ENCODE measurements at places on chromosomes 11 and 22. TPM values are rescaled to one million over a fixed set of nuclear protein-coding genes. Genes with fewer than 3 reads are reported as not detected.

DNA sequence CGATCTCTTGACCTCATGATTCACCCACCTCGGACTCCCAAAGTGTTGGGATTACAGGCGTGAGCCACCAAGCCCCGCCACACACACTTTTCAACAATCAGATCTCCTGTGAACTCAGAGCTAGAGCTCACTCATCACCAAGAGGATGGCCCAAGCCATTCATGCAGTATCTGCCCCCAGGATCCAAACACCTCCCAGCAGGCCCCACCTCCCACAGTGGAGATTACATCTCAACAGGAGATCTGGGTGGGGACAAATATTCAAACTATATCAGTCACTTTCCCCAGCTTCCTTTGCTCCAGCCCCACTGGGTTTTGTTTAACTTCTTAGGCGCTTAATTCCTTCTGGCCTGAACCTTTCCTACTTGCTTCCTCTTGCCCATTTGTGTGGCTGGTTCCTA, 26.3 kb upstream of the SORL1 start:
- peaks cover 11% of the 10 kb centered on the region for H3K4me1 ChIP-seq
- H3K27me3 ChIP-seq = peaks cover 16% of the 10 kb centered on the region
- H3K4me3 ChIP-seq = no peak overlapping the region
- no peaks in the 10 kb centered on the region for H3K36me3 ChIP-seq

DNA sequence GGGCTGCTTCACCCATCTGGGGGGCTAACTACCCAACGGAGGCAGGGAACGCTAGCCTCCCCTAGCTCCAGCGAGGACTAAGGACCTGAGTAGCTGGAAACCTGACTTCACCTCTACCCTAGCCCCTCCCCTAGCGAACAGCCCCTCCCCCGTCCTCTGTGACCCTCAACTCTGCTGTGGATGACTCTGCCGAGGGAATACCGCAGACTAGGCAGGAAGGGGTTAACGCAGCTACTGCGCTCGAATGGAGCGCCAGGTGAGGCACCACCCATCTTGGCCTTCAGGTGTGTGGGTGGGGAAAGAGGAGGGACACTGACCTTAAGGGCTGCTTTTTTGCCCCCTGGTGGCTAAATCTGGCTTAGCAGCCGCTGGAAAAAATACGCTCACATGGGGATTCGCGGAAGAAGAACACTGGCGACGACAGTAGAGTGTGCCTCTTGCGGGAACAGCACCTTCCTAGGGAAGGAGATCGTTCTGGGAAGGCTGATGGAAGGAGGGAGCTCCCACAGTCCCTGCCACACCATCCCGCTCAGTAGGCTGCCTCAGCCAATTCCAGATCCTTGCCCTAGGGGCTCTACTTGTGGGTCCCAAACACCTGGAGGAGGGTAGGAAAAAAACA, 4.5 kb upstream of the BCL9L start:
- peaks cover 50% of the 10 kb centered on the region for H3K4me1 ChIP-seq
- DNase-seq = peak; percentile 90
- no peaks in the 10 kb centered on the region for H3K27me3 ChIP-seq
- peak overlapping the region; percentile 77 for H3K4me3 ChIP-seq
- H3K27ac ChIP-seq = peak overlapping the region; percentile 96
- no peaks in the 10 kb centered on the region for H3K36me3 ChIP-seq

DNA sequence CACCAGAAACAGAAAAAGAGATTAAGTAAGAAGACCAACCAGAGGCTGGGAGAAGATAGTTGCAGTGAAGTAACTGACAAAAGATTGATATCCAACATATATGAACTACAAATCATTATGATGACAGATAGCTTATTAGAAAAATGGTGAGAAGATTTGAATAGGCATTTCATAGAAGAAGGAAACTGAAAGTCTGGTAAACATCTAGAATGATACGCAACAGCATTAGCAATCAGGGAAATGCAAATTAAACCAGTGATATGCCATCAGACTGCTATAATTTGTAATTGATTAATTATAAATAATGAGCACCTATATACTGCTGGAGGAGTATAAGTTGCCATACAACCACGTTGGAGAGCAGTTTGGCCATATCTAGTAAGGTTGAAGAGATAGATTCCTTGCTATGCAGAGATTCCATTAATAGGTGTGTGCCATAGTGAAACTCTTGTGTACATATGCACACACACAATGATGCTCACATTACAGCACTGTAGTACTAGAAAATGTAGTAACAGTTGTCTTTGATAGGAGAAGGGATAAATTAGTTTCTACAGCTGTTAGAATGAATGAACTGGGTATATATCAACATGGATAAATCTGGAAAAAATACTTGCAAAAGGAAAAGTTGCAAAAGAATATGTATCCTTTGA, 20.5 kb downstream of the RNF169 start:
- DNase-seq = no peak
- no peaks in the 10 kb centered on the region for H3K27me3 ChIP-seq
- no peaks in the 10 kb centered on the region for H3K36me3 ChIP-seq
- no peaks in the 10 kb centered on the region for H3K4me1 ChIP-seq
- no peak overlapping the region for H3K27ac ChIP-seq

DNA sequence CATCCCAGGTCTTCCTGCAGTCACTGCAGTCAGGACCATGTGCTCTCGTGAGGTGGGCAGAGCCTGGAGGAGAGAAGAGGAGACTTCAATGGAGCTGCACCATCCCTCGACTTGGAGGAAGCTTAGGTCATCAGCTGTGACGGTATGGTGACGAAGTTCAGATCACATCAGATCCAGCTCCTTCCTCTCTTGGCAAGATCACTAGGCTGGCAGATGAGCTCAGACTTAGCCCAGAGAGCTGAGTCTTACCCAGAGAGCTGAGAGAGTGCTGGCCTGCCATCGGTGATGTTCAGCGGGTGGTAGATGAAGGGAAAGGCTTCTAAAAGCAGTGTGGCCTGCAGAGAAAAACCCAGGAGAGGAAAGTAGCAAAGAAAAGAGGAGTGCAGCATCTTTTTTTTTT, 1.8 kb upstream of the SLC15A3 start:
- H3K27ac ChIP-seq = no peak overlapping the region
- H3K4me1 ChIP-seq = peaks cover 29% of the 10 kb centered on the region
- peak; percentile 42 for DNase-seq

GRCh38 chr11:111365722-111366559, 13.1 kb downstream of the POU2AF1 start:
- no peaks in the 10 kb centered on the region for H3K27me3 ChIP-seq
- H3K4me3 ChIP-seq = no peak overlapping the region
- no peak overlapping the region for H3K27ac ChIP-seq
- H3K36me3 ChIP-seq = no peaks in the 10 kb centered on the region
- peaks cover 4% of the 10 kb centered on the region for H3K4me1 ChIP-seq

Gene C11orf52
- total RNA-seq = 9.6 TPM

DNA sequence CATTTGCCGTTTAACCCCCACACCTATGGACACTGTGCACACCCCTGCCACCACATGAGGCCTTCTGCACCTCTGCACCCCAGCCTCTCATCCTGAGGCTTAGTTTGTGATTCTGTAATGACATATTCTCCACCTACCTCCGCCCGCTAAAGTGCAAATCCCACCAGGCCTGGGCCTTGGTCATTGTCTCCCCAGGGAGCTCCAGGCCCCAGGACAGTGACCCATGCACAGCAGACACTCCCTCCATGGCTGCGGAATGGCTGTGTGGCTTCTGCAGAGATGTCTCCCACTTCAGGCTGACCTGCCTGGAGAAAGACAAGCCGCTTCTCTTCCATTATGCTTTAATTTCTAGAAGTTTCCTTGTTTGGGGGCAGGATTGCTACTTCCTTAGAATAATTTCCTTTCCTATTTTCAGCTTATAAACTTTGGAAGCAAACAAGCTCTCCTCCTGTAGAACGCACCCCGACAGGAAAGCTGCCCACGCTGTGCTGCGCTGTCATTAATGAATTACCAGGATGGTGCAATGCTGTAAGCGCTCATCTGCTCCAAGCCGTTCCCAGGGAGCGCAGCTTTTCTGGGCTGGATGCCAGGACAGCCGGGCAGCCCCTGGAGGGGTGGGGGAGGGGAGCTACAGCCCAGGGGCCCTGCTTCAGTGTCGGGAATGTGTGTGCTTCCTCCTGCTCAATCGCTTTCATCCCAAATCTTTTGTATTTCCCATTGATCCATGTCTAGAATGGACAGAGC, 618.0 kb downstream of the BRD1 start:
- no peaks in the 10 kb centered on the region for H3K36me3 ChIP-seq
- no peak overlapping the region for H3K4me3 ChIP-seq
- DNase-seq = peak; percentile 35
- no peak overlapping the region for H3K27ac ChIP-seq
- peaks cover 17% of the 10 kb centered on the region for H3K27me3 ChIP-seq

Gene RFPL3
- not detected for total RNA-seq

Gene HEPHL1
- total RNA-seq = 2.6 TPM

Gene VSIG2
- total RNA-seq = 1.7 TPM

DNA sequence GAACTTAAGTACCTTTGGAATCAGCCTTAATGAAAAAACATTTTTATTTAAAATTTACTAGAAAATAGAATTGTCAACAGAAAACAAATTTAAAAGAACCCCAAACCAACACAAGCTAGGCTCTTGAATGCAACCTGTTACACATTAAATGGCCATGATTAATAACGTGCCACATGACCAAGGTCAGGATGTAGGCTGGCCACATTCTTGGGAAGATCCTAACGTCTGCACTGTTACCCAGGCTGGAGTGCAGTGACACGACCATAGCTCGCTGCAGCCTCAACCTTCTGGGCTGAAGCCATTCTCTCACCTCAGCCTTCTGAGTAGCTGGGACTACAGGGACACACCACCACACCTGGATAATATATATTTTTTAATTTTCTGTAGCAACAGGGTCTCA, 126.4 kb upstream of the APOA1 start:
- DNase-seq = no peak
- H3K27ac ChIP-seq = no peak overlapping the region
- H3K4me1 ChIP-seq = peaks cover 12% of the 10 kb centered on the region
- no peak overlapping the region for H3K4me3 ChIP-seq
- H3K36me3 ChIP-seq = no peaks in the 10 kb centered on the region

Gene BIRC3
- 4.0 TPM for total RNA-seq

GRCh38 chr11:47390422-47390760, 12.0 kb upstream of the SPI1 start:
- peak overlapping the region; percentile 8 for H3K27ac ChIP-seq
- peaks cover 35% of the 10 kb centered on the region for H3K4me1 ChIP-seq
- H3K36me3 ChIP-seq = no peaks in the 10 kb centered on the region
- no peak for DNase-seq

- H3K27me3 ChIP-seq = no peaks in the 10 kb centered on the region
- H3K4me3 ChIP-seq = peak overlapping the region; percentile 80
- H3K36me3 ChIP-seq = peaks cover 18% of the 10 kb centered on the region
- no peak for DNase-seq
- H3K4me1 ChIP-seq = peaks cover 27% of the 10 kb centered on the region
Measured at GRCh38 chr11:112226831-112227401, 688 bp downstream of the PTS start.

GRCh38 chr11:131875611-131876010, 505.2 kb downstream of the NTM start:
- H3K4me3 ChIP-seq = no peak overlapping the region
- H3K4me1 ChIP-seq = no peaks in the 10 kb centered on the region
- H3K36me3 ChIP-seq = no peaks in the 10 kb centered on the region
- no peak for DNase-seq
- no peak overlapping the region for H3K27ac ChIP-seq

GRCh38 chr11:69918938-69919650, 99.9 kb upstream of the FGF3 start:
- no peaks in the 10 kb centered on the region for H3K36me3 ChIP-seq
- peak; percentile 61 for DNase-seq
- H3K27ac ChIP-seq = no peak overlapping the region
- peaks cover 29% of the 10 kb centered on the region for H3K4me1 ChIP-seq
- H3K27me3 ChIP-seq = peaks cover 38% of the 10 kb centered on the region

DNA sequence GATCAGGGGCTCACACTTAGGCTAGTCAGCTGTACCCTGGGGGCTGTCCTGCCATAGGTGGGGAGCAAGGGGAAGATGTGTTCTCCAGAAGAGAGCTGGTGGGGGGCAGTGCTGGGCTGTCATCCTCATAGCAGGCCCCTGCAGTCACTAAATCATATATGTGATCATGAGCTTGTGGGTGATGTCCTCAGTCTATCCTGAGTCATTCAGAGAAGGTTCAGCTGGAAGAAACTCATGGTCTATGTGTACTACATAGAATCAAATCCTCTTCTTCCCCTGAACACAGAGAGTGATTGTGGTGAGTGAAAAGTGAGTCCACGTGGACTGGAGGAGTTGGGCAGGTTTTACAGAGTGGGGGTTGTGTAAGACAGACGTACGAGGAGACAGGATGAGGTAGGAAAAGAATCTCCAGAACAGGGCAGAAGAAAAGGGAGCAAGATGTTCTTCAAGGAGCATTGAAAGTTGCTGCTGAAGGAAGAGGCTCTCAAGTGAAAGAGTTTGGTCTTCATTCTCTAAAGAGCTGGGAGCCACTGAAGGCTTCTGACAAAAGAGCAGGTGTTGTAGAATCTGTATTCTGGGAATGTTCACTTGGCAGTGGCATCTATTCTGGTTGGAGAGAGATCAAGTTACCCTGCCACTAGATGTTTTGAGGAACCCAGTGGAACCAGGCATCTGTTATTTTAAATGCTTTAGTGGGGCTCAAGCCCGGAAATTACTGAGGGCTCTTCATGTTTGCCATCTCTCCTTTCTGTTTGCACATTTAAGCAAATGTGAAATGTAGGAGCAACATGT, 68.9 kb downstream of the C22orf31 start:
- H3K27me3 ChIP-seq = no peaks in the 10 kb centered on the region
- H3K27ac ChIP-seq = no peak overlapping the region
- H3K4me3 ChIP-seq = no peak overlapping the region

DNA sequence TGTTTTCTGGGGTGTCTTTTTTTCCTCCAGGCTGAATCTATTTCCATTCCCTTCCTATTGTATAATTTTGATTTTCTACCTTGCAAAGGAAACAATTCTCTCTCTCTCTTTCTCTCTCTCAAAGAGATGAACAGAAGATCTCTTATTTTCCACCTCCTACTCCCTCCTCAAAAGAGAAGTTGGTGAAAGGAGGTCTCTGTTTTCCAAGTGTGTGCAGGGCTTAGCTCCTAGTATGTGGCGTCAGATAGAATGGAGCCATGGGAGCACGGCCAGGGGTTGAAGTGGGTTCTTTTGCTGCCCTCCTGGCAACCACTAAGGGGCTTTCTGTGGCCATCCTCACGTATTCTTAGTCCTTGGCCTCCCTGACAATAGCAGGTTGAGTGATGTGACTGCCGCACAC, 480 bp downstream of the TRIM34 start:
- H3K36me3 ChIP-seq = no peaks in the 10 kb centered on the region
- peak overlapping the region; percentile 75 for H3K27ac ChIP-seq
- H3K4me3 ChIP-seq = peak overlapping the region; percentile 61
- DNase-seq = no peak
- no peaks in the 10 kb centered on the region for H3K27me3 ChIP-seq

DNA sequence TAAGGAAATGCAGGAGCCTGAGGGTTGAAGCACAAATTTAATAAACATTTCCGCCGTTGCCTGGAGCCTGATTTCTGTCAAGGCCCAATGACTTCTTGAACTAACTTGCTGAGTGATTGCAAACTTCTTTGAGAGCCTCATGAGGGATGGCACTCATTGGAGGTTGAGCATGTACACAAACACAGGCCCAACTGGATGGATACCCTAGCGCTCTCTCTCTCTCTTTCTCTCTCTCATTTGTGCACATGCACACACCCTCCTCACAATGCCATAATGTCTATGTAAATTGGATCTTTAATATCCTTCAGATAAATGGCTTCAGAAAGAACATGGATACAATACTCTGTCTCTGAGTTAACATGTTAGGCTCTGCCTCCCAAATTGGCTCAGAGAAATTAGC, 597.7 kb upstream of the CADM1 start:
- DNase-seq = no peak
- H3K4me3 ChIP-seq = no peak overlapping the region
- H3K27ac ChIP-seq = no peak overlapping the region
- no peaks in the 10 kb centered on the region for H3K36me3 ChIP-seq
- no peaks in the 10 kb centered on the region for H3K4me1 ChIP-seq

GRCh38 chr11:65658174-65659021, 4.3 kb downstream of the RELA start:
- peaks cover 80% of the 10 kb centered on the region for H3K36me3 ChIP-seq
- no peak for DNase-seq
- H3K27ac ChIP-seq = no peak overlapping the region
- no peaks in the 10 kb centered on the region for H3K27me3 ChIP-seq
